ENCODE measurements at places on chromosomes 16 and 17. TPM values are rescaled to one million over a fixed set of nuclear protein-coding genes. Genes with fewer than 3 reads are reported as not detected.

DNA sequence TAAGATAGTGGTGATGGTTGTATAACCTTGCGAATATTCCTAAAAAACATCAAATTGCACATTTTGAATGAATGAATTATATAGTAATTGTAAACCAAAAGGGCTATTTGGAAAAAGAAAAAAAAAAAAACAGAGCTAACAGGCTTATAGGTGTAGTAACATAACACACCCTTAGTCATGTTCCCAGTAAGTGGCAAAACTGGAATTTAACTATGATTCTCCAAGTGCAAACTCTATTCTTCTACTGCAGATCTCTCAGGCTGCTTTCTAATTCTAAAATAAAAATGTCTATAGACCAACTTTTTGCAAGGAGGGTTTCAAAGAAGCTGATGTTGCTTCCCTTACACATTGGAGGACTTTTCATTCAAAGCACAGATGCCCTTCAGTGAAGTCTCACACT, 293.2 kb upstream of the MON1B start:
- DNase-seq, result no peak

- peak; percentile 93 for DNase-seq
Observed at GRCh38 chr17:27489045-27489715, 32.9 kb downstream of the KSR1 start.

DNA sequence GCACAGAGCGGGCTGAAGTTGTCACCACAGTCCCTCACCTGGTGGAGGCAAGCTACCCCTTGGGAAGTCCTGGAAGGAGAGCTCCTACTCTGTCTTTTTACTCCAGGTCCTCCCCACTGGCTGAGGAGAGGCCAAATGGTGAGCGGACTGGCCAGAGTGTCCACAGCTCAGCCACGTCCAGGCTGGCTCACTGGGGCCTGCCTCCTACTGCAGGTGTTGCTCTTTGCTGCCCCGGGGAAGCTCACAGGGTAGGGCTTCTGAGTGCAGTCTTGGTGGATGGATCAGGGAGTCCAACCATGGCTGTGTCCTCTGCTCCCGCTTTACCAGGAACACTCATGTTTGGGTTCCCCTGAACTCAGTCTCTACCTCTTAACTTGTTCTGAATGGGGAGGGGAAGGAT, 2.7 kb downstream of the B9D1 start:
- DNase-seq, result no peak

DNA sequence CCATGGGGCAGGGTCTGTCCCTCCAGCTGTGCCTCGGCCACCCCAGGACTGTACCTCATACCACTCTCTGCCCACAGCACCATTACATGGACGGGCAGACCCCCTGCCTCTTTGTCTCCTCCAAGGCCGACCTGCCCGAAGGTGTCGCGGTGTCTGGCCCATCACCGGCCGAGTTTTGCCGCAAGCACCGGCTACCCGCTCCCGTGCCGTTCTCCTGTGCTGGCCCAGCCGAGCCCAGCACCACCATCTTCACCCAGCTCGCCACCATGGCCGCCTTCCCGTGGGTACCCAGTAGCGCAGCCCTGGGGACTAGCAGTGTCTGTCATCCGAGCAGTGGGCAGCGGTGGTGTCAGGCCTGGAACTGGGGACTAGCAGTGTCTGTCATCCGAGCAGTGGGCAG, 2.6 kb upstream of the RHBDL1 start:
- DNase-seq, result no peak

DNA sequence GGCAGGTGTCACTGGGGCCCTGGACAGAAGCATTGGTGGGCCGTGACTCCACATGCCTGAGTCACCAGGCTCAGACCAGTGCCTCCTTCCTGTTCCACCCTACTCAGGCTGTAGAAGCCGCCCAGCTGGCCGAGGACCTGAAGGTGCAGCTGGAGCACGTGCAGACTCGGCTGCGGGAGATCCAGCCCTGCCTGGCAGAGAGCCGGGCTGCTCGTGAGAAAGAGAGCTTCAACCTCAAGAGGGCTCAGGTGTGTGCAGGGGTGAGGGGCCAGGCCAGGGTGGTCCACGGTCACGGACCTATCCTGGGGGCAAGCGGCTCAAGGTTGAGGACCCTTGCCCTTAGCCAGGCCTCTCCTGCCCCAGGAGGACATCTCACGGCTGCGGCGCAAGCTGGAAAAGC, 9.6 kb downstream of the RNF40 start:
- no peak for DNase-seq

- DNase-seq, result no peak
Observed at GRCh38 chr17:45172541-45173286, 11.0 kb downstream of the HEXIM2 start.

DNA sequence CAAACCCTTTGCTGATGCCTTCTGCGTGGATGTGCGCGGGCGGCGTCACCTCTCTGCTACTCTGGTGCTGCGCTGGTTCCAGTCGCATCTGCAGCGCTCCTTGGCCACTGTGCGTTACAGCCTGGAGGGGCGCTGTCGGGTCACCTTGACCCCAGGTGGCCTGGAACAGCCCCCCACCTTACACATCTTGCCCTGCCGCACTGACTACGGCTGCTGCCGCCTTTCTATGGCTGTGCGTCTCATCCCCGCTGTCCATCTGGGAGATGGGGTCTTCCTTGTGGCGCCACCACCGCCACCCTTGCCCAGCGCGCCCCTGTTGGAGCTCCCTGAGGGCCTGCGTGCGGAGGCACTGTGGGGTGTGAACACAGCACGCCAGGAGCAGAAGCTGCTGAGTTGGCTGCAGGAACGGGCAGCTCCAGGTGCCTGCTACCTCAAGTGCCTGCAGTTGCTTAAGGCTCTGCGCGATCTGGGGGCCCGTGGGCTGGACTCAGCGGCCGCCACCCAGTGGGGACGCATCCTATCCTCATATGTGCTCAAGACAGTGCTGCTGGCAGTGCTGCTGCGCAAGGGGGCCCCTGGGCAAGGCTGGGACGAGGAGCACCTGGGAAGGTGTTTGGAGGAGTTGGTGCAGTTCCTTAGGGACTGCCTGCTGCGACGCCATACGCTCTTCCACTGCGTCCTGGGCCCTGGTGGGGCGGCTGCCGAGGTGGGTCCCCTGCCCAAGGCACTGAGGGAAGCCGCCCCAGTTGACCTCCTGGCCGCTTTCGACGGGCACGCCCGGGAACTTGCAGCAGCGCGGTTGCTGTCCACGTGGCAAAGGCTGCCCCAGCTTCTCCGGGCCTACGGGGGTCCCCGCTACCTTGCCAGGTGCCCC, 1.6 kb downstream of the ITPRIPL2 start:
- no peak for DNase-seq

Gene CNGB1
- total RNA-seq, result not detected

Gene RGS11
- 0.73 TPM for total RNA-seq

DNA sequence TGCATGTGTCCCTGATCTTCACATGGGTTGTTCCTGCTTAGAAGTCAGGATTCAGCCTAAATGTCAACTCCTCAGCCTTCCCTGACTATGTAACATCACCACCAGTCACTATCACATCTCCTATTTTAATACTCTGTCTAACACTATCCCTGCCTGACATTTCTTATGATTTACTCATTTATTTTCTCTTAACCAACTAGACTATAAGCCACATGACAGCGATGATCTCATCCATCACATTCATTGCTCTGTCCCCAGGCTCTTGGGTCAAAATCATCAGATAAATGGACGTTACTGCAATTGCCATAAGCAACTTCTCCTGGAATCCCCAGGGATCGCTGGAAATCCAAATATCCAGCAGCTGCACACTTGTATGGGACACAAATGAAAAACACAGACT, 15.7 kb downstream of the CDRT4 start:
- DNase-seq, result no peak

DNA sequence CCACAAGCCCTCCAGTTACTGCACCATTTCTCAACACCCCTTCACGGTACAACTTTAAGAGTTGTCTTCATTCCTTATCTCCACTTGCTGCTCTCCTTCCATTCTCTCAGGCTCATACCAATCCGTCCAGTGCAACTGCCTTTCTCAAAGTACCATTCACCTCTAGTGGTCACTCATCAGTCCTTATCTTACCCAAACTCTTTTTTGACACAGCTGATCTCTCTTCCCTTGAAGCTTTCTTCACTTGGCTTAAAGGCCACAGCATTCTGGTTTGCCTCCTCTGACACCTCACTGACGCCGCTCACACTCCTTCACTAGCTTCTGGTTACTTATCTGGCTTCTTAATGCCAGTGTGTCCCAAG, 24.9 kb downstream of the UBE2G1 start:
- no peak for DNase-seq

DNA sequence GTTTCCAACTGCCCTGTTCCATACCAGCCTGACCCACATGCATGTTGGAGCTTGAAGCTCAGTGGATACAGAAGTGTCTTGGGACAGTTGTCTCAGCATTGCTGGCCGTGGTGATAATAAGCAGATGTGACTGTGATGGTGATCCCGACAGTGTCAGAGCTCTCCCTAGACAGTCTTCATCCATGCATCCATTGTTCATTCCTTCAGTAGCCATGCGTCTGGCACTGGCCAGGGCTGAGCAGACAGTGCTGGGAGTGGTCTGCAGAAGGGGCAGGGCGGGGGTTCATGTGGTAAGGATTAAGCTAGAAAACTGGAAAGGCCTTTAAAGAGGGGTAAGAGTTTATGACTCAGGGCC, 68.1 kb downstream of the GNAO1 start:
- DNase-seq, result no peak

GRCh38 chr16:83911290-83911689, 12.4 kb downstream of the MLYCD start:
- DNase-seq, result no peak

- DNase-seq, result no peak
Observed at GRCh38 chr16:1343428-1344242, 8.0 kb downstream of the TSR3 start.

Gene CARD14
- 92.5 TPM for total RNA-seq

- DNase-seq, result no peak
Observed at GRCh38 chr17:4968486-4969046, 949 bp upstream of the SPAG7 start.

GRCh38 chr16:47519996-47520679, 59.0 kb downstream of the PHKB start:
- no peak for DNase-seq

DNA sequence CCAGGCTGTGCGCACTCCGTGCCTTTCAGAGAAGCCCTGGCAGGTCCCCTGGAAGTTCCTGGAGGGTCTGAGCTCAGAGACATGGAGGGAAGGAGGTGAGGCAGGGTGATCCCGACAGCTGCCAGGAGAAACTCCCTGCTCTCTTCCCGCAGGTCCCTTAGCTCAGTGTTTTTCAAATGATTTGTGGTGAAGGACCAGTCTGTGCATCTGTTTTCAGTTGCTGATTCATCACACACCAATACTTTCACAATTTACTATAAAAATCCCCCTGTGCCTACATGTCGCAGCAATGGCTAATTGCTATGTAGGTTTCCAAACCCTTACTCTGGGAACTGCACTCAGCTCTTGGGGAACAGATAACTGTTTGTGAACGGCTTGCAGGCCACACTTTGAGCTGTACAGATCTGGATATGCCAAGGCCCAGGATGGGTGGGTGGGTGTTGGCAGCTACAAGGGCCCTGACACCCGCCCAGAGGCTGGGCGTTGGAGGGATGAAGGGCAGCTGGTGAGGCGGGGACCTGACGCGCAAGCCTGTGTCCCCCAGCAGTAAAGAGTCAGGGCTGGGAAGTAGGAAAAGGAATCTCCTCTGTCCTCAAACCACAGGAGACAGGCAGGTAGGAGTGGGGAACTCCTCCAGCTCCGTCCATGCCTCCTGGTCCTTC, 20.5 kb upstream of the EMP2 start:
- no peak for DNase-seq

Gene RAB34
- total RNA-seq, result 60.7 TPM

GRCh38 chr17:59807892-59808509, 84.7 kb downstream of the TUBD1 start:
- DNase-seq, result no peak

Gene IRX5
- total RNA-seq, result 64.8 TPM

DNA sequence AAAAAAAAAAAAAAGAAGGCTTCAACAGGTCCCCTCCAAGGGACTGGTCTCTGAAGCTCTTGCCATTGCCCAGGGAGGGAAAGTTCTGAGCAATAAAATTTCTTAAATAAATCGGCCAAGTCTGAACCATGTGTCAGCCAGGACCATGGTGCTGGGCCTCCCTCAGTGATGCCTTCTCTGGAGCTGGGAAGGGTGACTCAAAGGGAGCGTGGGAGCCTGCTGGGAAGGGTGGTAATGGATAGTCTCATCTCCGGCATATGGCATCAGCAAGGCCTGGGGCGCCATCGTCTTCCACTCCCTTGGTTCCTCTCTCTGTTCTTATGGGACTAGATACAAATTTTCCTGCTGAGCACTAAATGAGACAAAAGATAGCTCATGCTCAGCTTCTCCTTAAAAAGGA, 2.3 kb downstream of the VKORC1 start:
- no peak for DNase-seq

Gene CCL16
- total RNA-seq, result not detected

GRCh38 chr16:48452991-48453760, 68.0 kb upstream of the SIAH1 start:
- DNase-seq, result no peak

Gene PLXDC1
- 5.3 TPM for total RNA-seq

- DNase-seq, result no peak
Observed at GRCh38 chr16:445566-445965, 20.1 kb downstream of the RAB11FIP3 start.

Gene ATP2A1
- total RNA-seq, result not detected

Gene MT1M
- total RNA-seq, result 22.8 TPM

Gene KRT28
- 17.7 TPM for total RNA-seq

DNA sequence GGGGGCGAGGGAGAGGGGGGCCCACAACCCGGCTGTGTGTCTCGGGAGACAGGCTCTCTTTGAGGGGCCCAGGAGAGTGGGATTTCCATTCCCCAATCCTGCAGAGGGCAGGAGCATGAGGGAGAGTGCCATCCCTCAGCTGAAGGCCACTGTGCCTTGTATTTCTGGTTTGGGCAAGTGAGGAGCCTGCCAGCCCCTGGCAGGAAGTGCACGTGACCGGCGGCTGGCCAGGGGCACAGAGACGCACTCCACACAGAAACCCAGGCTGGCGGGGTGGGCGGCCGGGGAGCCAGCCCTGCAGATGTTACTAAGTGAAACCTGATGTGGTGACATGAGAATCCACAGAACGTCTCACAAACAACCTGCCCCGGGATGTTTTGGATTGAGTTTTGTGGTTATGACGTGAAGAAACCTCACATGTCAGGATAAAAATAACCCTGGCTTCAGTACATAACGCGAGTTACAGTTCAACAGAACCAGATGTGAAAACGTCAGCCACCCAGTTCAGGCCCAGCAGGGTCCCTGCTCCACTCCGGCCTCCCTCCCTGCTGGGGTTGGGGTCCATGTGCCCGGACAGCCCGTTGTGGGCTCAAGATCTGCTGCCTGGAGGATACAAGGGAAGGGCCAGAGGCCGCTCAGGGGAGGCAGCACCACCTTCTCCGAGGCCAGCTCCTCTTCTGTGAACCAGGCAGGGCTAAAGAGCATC, 51.7 kb upstream of the MTSS2 start:
- DNase-seq, result peak; percentile 89

- no peak for DNase-seq
Observed at GRCh38 chr17:71869293-71869692, 251.5 kb upstream of the SOX9 start.

GRCh38 chr16:740764-741505, at the start of gene CIAO3:
Gene CIAO3, minus strand, starts transcription at chr16:740997. Its CDS starts 12 bp downstream, at chr16:740985.
- peak; percentile 95 for DNase-seq

Gene CLEC18B
- total RNA-seq, result not detected

- DNase-seq, result no peak
Observed at GRCh38 chr17:1351971-1352370, 48.1 kb downstream of the YWHAE start.

GRCh38 chr16:11202260-11203091, 53.5 kb downstream of the SOCS1 start:
- DNase-seq, result no peak

Data from suprapubic skin (tissue), 4 donors.